ENCODE measurements at places on chromosomes 6 and 20. TPM values are rescaled to one million over a fixed set of nuclear protein-coding genes. Genes with fewer than 3 reads are reported as not detected.

The RIPPLY2 gene
- polyA plus RNA-seq, result 0.16 TPM

The CDSN gene
- polyA plus RNA-seq, result 2.8 TPM

The ERVFRD-1 gene
- not detected for polyA plus RNA-seq

The CCN2 gene
- 29.5 TPM for polyA plus RNA-seq

The FAM162B gene
- not detected for polyA plus RNA-seq

The DNAH8 gene
- polyA plus RNA-seq, result not detected
